Globus pallidus (tissue), 1 donor: ENCODE measurements at places on chromosomes 16 and 17.

DNA sequence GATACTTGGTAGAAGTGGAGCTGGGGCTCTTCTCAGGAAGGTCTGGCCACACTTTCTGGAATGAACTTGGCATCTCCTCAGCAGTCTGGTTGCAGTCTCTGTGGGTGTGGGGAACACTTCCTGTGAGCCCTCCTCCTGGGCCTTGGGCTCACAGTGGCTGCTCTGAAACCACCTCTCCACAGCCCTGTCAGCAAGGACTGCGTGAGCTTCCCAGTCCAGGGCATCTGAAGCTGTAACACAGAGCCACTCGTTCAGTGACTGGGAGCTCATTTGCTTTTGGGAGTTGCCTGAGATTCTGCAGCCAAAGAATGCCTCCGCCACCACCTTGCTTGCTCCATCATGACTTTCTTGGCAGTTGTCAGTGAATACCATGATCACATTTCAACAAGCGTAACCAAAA lies 60.0 kb downstream of the CLEC16A start:
- no peak for DNase-seq

DNA sequence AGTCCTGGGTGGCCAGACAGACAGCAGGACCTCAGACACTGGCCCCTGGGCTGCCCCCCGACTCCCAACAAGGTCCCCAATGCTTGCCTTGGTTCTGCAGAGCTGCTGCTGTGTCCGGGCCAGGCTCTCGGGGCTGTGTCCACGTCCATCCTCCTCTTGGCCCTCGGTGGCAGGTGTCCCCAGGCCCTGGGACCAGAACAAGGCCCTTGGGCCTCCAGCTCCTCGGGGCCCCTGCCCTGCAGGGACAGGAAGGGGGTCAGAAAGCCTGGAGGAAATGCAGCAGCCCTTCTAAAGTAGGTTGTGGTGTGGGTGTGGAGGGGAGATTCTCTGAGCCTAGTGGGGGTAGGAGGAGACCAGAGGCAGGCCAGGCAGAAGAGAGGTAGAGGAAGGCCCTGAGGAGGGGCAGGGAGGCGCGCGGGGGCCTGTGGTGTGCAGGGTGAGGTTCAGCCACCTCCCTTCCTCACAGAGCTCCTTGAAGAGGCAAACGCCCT lies 2.5 kb upstream of the AXIN1 start:
- DNase-seq = no peak

- no peak for DNase-seq
These were observed 9.1 kb downstream of the TUBG1 start for GRCh38 chr17:42618442-42619150.

DNA sequence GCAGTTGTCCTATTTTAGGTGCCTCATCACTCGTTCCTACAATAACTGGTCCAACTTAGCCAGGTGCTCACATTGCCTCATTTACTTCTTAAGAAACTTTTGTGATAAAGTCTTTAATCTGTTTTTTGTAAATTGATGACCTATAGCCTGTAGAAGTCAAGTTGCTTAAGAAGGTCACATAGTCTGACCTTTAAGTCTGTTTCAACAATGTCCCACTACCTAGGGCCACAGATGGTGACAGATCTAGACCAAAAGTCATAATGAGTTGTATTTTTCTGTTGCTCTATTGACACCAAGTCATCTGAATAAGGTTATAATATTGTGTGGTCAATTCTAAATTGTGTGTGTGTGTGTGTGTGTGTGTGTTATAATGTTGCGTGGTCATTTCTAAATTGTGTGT lies 45.1 kb downstream of the ABCA9 start:
- DNase-seq = no peak

GRCh38 chr17:15348021-15348420 lies 6.6 kb upstream of the TEKT3 start:
- no peak for DNase-seq

GRCh38 chr16:5490499-5490898 lies 392.9 kb upstream of the EEF2KMT start:
- DNase-seq = peak; percentile 37
